ENCODE measurements at places on chromosomes 5 and 9. TPM values are rescaled to one million over a fixed set of nuclear protein-coding genes. Genes with fewer than 3 reads are reported as not detected.
A peak's percentile ranks its signal among the peaks of the same experiment; 100 is the strongest.

- DNase-seq: peak; percentile 76
Measured at GRCh38 chr9:134443174-134444037, 117.2 kb downstream of the RXRA start.

DNA sequence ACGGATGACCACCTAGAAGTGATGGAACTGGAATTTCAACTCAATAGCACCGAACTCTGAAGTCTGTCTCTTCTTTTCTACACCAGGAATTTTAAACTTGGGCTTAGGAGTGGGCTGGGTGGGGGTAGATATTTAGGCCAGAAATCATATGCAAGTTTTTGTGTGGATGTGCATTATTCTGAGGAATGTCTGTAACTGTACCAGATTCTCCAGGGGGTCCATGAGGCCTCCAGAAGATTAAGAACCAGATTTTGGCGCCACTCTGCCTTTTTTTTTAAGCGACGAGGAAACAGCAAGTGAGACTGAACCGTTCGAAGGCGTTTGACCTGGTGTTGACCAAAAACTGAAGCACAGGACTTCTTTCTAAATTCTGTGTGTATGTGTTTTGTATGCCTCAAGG, 88.8 kb upstream of the TTC23L start:
- no peak for DNase-seq

DNA sequence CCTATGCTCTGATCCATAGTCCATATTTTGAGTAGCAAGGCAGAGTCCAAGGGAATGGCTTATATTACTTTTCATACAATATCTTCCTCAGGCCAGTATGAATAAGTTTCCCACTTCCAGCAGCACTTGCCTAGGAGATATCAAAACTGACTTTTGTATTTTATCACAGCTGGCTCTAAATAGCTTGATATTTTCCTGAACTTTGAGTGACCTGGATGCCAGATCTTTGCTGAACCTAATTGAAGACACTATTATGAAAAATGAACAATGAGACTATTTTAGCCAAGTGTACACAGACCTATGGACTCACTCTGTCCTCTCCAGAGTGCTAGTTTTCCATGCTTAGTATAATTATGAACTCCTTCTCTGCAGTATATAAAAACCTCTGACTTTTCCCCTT, 475.6 kb upstream of the PTGER4 start:
- DNase-seq: no peak

GRCh38 chr5:94113-94892, 2.3 kb downstream of the PLEKHG4B start:
- no peak for DNase-seq

- no peak for DNase-seq
Measured at GRCh38 chr9:71607461-71607881, 160.8 kb downstream of the CEMIP2 start.

DNA sequence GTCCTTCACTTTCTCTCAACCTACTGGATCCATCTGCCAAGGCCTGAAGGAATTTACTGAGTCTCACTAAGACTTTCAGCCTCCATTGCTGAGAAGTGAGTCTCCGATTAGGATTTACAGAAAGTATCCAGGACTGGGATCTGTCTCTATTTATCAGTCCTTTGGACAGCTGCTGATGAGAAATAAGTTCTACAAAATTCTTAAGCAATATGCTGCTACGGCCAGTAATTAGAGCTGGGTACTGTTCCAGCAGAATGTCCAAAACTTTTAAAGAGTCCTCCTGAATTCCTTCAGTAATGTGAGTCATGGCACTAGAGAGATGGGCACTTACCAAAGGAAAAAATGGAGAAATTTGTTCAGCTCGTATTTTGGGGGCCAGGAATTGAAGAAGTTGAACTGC, 5.9 kb downstream of the TEX10 start:
- no peak for DNase-seq

PCDHGA6 gene
- total RNA-seq: 1.2 TPM

- no peak for DNase-seq
Measured at GRCh38 chr5:110269478-110270142, 456.9 kb downstream of the TMEM232 start.

DNA sequence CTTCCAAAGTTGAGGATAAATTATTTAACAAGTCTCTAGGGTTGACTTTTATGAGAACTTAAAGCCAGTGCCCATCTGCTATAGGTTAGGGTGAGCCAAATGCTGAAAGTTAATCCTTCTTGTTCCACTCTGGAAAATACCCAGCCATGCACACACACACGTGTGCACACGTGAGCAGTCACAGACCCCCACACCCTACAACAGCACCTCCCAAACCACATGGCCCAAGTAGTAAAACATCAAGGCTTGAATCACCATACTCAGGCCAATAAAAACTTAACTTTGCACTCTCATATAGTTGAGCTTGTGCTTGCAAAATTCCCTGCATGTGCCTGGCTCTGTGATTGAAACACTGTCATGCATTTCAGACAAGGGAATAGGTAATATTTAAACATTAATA, 467.6 kb downstream of the ARHGEF28 start:
- no peak for DNase-seq

TNIP1 gene
- 44.0 TPM for total RNA-seq

DNA sequence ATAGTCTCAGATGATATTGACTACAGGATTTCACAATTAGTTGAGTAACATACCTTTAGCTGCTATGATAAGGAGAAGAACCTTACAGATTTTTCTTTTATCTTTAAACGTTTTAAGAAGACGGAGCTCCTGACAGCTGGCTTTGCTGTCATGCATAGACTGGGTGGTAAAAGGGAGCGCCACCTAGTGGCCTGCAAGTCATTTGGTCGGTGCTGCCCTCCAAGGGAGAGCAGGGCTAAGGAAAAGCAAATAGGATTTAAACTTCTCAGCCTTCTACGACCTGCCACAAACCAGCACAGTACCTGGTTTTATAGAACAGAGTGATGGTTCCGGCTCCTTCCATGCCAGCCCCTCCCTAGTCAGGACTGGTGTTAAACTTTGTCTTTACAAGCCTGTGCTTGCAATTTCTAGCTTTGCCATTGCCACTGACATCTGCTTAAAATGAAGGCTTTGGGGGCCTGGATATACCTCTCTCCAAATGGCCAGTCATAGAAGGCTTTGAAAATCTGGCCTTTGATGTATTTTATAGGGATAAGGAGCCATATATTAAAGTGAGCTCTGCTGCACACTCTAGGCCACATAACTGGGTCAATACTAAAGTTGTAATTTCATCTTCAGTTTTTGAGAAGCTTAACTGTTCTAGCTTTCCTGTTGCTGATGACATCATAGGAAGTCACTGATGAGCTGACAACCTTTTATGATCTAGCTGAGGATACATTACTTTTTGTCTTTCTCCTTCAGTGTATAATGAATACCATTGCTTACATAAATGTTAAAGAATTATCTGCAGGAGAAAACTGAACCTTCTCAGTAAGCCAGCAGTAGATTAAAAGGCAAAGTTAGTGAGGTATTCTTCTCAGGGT, 31.1 kb upstream of the ADAMTSL1 start:
- DNase-seq: peak; percentile 58

- no peak for DNase-seq
Measured at GRCh38 chr9:5624655-5625054, 4.3 kb upstream of the RIC1 start.

- no peak for DNase-seq
Measured at GRCh38 chr5:107331882-107332281, 338.9 kb downstream of the EFNA5 start.

GRCh38 chr5:137372773-137373160, 126.4 kb downstream of the SPOCK1 start:
- no peak for DNase-seq

PDE6A gene
- 0.02 TPM for total RNA-seq

ANKHD1 gene
- total RNA-seq: 47.5 TPM

PBX3 gene
- total RNA-seq: 12.5 TPM

DNA sequence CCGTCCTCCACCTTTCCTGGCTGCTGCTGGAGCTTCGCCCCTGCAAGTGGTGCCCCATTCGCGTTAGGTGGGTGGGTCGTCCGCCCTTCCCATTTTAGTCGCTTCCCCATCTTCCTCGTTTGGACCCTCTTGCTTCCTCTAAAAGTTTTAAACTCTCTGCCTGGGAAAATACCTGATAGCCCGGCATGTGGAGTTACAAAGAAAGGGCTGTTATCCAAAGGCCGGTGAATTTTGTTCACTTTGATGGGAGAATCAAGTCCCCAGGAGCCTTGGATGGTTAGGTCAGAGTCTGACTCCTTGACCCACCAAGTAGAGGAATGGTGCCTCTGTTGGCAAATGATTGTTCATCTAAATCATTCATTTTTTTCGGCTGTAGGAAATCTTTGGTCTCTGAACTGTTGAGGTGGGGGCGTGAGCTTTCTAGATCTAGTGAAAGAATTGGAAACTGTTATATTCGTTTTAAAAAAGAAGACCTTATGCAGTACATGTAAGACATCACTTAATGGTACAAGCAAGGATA, 29.5 kb upstream of the APC start:
- no peak for DNase-seq

HRH2 gene
- not detected for total RNA-seq

GRCh38 chr5:95296291-95296690, 11.4 kb upstream of the MCTP1 start:
- no peak for DNase-seq

- no peak for DNase-seq
Measured at GRCh38 chr5:119063579-119064379, 7.1 kb upstream of the DMXL1 start.

DNA sequence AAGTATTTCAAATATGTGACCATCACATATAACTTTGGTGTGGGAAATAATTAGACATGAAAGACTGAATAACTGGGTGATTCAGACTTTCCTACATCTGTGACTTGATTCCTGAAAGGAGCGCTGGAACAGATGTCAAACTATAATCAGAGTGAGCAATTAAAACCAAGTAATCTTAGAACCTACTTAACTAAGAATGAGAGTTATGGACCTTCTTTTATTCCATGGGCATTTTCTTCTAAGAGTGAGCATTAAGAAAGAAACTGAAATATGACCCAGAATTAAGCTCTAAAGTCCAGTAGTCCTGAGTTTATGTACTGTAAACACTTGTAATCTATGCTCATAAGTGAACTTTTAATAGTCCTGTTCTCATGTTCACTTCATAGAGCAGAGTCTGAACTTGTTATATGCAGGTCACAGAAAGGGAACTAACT, 68.4 kb downstream of the PAM start:
- DNase-seq: no peak

DNA sequence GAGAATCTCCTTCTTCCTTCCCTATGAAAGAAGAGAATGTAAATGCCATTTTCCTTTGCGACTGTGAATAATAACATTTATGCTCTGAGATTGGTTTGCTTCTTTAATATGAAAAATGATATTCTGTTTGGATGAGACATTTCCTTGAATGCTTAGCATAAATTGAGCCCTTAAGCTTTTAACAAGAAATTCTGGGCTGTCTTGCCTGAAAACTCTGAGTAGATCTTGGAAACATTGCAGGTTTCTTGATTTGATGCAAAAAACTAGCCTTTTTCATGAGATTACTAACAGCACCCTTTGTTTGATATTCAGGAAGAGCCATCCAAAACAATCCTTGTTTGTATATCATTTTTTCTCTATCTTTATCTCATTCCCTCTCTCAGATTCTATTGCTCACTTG, 272.5 kb downstream of the TMEM38B start:
- DNase-seq: no peak

DNA sequence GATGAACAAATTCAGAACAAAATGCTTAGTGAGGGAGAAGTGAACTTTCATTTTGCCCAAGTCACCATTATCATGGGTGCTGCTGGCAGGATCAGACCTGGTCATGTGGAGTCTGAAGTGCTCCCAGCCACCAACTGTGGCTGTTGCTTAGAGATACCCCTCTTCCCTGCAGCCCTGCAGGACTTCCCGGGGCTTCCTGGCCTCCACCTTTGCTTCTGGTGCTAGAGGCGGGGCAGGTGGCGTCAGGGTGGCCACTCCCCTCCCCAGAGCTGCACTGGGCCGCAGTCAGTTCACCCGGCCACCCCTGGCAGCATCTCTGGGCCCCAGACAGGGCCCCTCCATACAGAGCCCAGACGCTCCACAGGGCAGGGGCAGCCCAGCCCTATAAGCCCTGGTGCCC, 30.0 kb upstream of the SLC12A7 start:
- no peak for DNase-seq

DNA sequence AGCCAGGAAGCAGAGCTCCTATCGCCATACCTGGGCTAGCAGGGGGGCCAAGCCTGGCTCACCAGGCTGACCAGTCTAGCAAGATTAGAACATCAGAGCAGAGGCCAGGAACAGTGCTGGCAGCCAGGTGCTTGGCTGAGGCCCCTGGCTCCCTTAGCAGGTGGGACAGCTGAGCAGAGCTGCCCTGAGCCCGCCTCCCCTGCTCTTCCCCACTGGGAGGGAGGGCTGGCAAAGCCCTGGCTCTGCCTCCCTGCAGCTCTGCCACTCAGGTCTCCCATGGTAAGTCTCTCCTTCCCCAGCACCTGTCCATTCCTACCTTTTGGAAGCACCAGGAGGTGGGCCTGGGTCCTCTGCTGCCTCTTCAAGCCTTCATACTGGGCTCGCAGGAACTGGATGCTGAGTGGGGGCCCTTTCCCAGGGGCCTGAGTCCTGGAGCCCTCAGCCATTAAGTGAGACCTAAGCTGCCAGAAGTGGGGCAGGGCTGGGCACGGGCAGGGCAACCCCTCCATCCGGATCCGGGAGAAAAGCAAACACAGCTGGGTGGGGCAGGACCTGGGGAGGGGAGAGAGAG, 803 bp downstream of the C9orf152 start:
- no peak for DNase-seq

C9orf153 gene
- total RNA-seq: 0.40 TPM

- DNase-seq: no peak
Measured at GRCh38 chr9:76512826-76513225, 53.8 kb downstream of the GCNT1 start.

- no peak for DNase-seq
Measured at GRCh38 chr5:73629456-73629855, 3.5 kb downstream of the ARHGEF28 start.

QRFP gene
- total RNA-seq: not detected

GRCh38 chr5:94040591-94041148, 299.3 kb upstream of the POU5F2 start:
- no peak for DNase-seq

DNA sequence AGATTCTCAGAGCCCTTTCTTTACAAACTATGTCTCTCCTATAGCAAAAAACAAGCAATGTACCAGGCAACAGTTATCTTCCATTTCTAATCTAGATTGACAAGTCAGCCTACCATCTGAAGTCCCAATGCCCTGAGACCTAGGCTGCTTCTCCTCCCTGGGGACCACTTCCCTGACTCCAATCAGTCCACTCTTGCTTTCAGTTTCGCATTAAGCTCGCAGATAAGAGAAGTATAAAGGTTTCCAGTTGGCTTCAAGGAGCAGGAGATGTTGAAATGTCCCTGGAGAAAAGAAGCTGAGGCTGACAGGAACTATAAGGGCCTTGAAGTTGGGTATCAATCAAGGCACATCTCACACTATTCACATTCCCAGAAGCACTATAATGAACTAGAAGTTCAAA, 32.3 kb downstream of the ERP44 start:
- no peak for DNase-seq

GRCh38 chr9:121499177-121499426, 542 bp downstream of the GGTA1 start:
- DNase-seq: no peak

GRCh38 chr9:21491756-21492155, 9.6 kb upstream of the IFNE start:
- DNase-seq: peak; percentile 8

GRCh38 chr5:112862085-112862484, 998 bp downstream of the SRP19 start:
- DNase-seq: peak; percentile 9

Data from NCI-H460 (cell line).